ENCODE measurements at places on chromosomes 1 and 21. TPM values are rescaled to one million over a fixed set of nuclear protein-coding genes. Genes with fewer than 3 reads are reported as not detected.

The OR10Z1 gene
- not detected for total RNA-seq

The VWA5B1 gene
- not detected for total RNA-seq

The OLIG2 gene
- total RNA-seq = 0.72 TPM

The TEDDM1 gene
- total RNA-seq = not detected

The OR6Y1 gene
- total RNA-seq = not detected

The S1PR1 gene
- total RNA-seq = 0.84 TPM

The FCGR3A gene
- total RNA-seq = not detected

The TMEM222 gene
- 47.8 TPM for total RNA-seq

Data from RPMI7951 (cell line).